ENCODE measurements at places on chromosomes 11 and 22.

GRCh38 chr22:20963201-20964052 is 3.6 kb upstream of the AIFM3 start:
- DNase-seq: no peak

DNA sequence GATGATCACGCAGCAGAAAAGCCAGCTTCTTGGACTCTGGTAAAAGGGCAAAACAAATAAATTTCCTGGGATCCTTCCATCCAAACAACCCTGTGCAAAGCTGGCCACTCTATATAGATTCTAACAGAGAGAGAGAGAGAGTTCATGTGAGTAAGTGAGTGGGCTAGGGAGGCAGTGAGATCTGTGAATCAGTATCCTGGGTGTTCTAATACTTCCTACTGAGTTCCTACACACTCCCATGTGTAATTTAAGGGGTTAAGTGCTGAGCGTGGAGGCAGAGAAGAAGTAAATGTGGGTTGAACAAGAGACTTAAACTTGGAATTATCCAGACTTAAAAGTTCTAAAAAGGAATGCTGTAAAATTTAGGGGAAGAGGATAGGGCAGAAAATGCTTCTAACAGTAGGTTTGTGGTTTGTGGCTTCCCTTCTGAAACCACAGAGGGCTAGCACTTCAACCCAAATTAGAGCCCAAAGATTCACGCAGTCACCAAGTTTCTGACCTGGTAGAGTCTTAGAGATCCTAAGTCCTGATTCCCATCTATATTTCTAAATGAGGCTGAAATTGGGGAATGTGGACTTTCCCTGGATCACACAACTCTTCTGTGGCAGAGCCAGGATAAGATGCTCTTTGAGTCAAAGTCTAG is 413.9 kb downstream of the TENM4 start:
- DNase-seq: no peak

DNA sequence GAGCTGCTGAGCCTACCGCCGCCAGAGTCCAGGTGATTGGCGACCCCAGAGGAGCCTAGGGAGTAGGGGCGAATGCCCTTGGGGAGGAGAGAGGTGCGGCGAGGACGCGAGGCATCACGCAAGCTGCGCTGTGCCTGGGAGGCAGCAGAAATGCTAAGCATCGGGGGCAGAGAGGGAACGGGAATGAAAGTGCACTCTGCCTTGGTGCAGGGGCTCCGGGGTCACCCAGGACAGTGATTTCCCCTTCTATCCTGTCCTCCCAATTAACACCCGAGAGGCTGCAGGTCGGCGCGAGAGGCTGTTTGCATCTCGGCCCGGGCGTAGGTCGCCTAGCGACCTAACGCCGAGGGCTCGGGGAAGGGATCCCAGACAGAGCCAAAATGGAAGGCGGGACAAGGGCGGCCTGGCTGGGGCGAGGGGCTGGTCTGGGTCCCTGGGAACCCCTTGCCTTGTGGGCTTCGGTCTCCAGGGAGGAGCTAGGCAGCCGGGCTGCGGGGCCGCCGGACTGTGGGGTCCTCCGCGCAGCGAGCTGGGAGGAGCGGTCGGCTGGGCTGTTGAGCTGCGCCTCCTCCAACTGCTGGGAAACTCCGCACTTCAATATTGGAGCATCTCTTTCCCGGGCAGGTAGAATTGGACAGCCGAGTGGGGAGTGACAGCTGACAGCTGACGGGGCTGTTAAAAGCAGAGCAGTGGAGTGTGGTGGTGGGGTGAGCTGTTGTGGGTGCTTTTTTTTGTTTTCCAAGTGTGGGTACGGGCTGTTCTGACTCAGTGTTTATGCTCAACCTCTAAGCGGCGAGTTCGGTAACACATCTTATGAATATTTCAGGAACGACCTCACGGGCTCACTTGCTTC is 657 bp downstream of the ELMOD1 start:
- no peak for DNase-seq

- no peak for DNase-seq
Measured at GRCh38 chr11:12090061-12090591, 20.3 kb upstream of the MICAL2 start.

- DNase-seq: no peak
Measured at GRCh38 chr22:38211556-38211955, 9.8 kb downstream of the MAFF start.

GRCh38 chr11:1868636-1869291 is 15.9 kb downstream of the LSP1 start:
- DNase-seq: no peak

DNA sequence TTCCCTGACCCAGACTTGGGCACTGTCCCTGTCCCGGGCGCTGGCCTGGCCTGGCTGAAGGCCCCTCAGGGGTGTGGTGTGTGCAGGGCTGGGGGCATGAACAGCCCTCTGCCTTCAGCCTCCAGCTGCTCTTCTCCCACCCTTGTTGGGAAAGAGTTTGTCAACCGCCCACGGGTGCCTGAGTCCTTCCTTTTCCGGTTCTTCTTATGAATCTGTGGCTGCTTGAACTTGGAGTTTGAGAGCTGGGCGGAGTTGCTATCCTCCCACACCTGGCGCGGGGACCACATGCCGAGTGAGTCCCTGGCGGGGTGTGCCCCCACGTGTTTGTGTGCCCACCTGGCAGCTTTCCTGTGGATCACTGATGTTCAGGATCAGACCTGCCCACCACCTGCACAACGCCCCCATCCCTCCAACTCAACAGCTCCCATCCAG is 13.4 kb downstream of the NFAM1 start:
- DNase-seq: no peak

- DNase-seq: no peak
Measured at GRCh38 chr22:45163099-45163450, 650 bp upstream of the NUP50 start.
